ENCODE measurements at places on chromosomes 6 and 20. TPM values are rescaled to one million over a fixed set of nuclear protein-coding genes. Genes with fewer than 3 reads are reported as not detected.

Gene PPIL6
- total RNA-seq = 0.61 TPM

Gene OR2H1
- not detected for total RNA-seq

Gene CFAP206
- not detected for total RNA-seq

Gene PSORS1C2
- not detected for total RNA-seq

Gene DNMT3B
- total RNA-seq = 0.74 TPM

Gene CLVS2
- total RNA-seq = not detected

Gene LCA5
- 3.0 TPM for total RNA-seq

Gene C6orf15
- not detected for total RNA-seq

Gene GFOD1
- total RNA-seq = 2.9 TPM

Gene BANF2
- total RNA-seq = not detected

Gene RIPOR3
- total RNA-seq = 0.16 TPM

- no peak for DNase-seq
These were observed 332.7 kb downstream of the CENPW start for GRCh38 chr6:126672649-126673048.

- DNase-seq = no peak
These were observed 12.9 kb upstream of the WFDC2 start for GRCh38 chr20:45456632-45457031.

DNA sequence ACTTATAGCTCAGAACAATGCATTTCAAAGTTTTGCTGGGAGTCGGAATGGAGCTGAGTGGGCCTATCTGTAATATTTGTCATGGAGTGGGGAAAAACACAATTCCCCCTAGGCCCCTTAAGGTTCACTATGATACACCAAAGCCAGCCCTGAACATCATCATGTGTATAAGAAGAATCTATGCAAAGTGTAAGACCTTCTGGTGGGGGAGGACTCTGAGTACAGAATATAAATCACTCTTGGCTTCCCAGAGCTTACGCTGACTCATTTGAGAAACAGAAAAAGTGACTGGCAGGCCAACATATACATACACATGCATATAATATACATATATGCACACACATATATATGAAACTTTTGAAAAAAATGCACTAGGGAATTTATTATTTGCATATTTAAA is 54.1 kb upstream of the UBR2 start:
- DNase-seq = no peak

DNA sequence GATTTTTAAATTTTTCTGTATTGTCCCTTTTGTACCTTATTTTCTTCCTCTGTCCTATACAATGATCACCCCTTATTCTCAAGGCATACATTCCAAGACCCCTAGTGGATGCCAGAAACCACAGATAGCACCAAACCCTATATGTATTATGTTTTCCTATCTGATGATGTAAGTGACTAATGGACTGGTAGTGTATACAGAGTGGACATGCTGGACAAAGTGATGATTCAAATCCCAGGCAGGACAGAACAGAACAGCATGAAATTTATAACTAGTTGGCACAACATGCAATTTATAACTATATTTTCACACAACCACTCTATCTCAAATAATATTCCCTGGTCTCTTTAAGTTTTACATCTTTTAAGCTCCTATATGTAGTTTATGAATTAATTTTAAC is 205.6 kb upstream of the FLRT3 start:
- DNase-seq = no peak

DNA sequence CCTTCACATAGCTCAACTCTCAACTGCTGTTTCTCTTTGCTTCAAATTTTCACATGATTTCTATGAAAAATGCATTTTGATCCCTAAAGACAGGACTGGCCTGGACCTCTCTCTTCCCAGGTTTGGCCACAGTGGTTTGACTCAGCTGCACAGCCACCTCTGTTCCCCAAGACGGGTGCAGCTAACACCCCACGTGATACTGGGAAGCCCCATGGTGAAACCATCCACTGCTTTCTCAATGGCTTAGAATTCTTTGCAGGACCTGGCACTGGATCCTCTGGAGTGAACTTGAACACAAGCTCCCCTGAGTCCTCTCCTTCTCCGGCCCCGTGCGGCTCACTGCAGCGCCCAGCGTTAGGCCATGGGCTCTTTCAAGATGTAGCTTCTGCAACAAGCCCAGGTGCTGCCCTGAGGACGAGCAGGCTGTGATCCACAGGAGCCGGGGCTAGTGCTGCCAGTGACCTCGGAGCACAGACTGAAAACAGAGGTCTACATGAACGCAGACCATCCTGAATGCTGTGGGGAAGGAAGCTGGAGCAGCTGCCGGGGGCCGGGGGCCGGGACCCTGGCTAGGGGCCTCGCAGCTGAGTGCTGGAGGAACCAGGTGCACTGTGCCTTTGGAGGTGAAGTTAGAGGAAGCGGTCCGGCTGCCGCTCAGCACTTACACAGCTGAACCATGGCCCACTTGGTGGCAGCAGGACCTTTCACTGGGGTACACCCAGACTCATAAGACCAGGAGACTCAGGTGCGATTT is 58.8 kb upstream of the MPC1 start:
- DNase-seq = no peak

GRCh38 chr6:5394280-5394679 is 133.0 kb downstream of the FARS2 start:
- no peak for DNase-seq

GRCh38 chr6:14888575-14889000 is 357.3 kb upstream of the JARID2 start:
- no peak for DNase-seq

GRCh38 chr6:34205916-34206315 is 30.8 kb upstream of the HMGA1 start:
- no peak for DNase-seq

- no peak for DNase-seq
These were observed 1093.5 kb upstream of the ADGRB3 start for GRCh38 chr6:67541586-67541985.

GRCh38 chr6:32886681-32887383 is 32.8 kb downstream of the PSMB9 start:
- peak; percentile 86 for DNase-seq

DNA sequence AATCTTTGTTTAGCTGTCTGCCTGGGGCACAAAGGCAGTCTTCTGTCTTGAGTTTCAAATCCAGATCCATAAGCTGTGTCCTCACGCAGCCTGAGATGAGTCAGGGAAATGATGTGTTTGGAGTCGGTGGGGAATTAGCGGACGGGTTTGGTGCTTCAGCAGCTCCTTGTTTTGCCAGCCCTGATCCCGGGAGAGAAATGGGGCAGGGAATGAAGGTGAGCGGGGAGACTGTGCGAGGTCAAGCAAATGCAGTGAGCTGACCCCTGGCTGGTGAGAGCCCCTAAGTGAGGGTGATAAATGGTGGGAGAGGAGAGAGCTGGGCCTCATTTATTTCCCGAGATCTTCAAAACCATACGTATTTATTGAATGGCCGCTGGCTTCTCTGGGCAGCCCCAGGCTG is 21.6 kb downstream of the DUSP22 start:
- no peak for DNase-seq

GRCh38 chr6:134714679-134715078 is 235.2 kb downstream of the ALDH8A1 start:
- DNase-seq = no peak

- DNase-seq = no peak
These were observed 14.7 kb upstream of the CDKN1A start for GRCh38 chr6:36663504-36664446.

- no peak for DNase-seq
These were observed 184.3 kb downstream of the ZNF217 start for GRCh38 chr20:53409447-53409717.

DNA sequence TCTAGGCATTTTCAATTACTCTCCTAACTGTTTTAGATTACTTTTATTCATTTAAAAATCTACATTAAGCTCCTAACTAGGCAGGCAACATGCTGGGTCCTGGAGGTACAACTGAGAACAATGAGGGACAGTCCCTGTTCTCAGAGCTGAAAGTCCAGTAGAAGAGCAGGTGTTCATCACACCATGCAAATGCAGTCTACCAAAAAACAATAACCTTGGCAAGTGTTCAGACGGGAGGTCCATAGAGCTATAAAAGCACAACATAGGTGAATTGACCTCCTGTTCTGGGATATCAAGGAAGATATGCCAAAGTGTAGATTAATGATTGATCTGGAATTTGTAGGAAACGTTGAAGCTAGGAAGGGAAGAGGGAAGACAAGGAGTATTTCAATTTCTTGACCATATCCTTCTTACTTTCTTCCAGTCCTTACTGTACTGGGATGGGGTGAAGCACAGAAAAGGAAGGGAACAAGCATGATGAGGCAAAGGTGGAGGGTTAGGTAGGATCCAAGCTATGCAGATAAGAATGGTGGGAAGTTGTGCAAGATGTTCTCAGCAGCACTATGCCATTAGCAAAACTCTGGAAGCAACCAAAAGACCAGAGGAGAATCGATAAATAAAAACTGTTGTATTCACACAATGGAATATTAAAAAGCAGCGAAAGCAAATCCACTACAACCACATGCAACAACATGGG is 485.7 kb upstream of the JARID2 start:
- DNase-seq = no peak

DNA sequence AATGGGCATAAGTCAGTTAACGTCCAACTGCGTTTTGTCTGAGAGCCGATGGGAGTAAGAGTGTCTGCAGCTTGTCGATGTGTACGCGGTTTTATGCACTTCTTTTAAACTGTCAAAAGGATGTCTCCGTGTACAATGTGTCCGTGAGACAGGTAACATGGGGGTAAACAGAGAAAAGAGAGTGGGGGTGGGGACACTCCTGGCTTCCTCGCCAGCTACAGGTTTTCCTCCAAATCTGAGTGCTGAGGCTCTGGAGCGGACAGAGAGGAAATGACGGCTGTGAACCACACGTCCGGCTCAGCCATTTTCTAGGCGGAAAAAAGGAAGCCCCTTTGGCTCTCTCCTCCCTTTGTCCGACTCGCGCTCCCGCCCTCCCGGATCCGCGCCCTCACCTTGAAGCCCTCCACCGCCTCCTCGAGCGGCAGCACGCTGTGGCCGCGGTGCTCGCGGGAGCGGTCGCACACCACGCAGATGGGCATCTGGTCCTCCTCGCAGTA is 916 bp downstream of the TRIM27 start:
- DNase-seq = peak; percentile 19
